Stimulated activated CD4-positive, alpha-beta T cell treated with anti-CD3 and anti-CD28 coated beads, Interleukin-15, amount 100 ng/mL, for 1 hour (primary cell): ENCODE measurements at places on chromosomes 12 and 14.

GRCh38 chr14:36952689-36953088 is 219.7 kb downstream of the SLC25A21 start:
- DNase-seq: no peak

- no peak for DNase-seq
Observed at GRCh38 chr12:92540782-92541423, 161.9 kb upstream of the PLEKHG7 start.

DNA sequence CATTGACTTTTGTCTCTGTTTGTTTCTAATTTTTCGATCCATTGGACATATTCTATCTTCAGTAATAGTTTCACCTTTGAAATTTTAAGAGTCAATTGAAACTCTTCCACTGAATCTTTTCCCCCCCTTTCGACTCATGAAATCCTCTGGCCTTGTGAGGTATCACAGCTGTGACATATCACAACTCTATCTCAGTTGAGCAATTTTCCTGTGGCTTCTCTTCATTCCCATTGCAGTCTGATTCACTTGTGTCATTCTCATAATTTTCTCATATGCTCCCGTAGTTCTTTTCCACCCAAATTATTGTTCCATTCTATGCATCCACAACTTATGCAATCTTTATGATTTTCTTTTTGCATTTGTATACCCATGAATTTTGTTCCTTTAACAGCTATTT is 261.6 kb downstream of the DACT1 start:
- DNase-seq: no peak

GRCh38 chr14:54562334-54562733 is 4.6 kb upstream of the SAMD4A start:
- no peak for DNase-seq

GRCh38 chr12:5171701-5172100 is 128.0 kb downstream of the KCNA5 start:
- no peak for DNase-seq

- no peak for DNase-seq
Observed at GRCh38 chr12:16789204-16789790, 183.3 kb upstream of the LMO3 start.

GRCh38 chr12:95318071-95318545 is 100.5 kb downstream of the VEZT start:
- no peak for DNase-seq

DNA sequence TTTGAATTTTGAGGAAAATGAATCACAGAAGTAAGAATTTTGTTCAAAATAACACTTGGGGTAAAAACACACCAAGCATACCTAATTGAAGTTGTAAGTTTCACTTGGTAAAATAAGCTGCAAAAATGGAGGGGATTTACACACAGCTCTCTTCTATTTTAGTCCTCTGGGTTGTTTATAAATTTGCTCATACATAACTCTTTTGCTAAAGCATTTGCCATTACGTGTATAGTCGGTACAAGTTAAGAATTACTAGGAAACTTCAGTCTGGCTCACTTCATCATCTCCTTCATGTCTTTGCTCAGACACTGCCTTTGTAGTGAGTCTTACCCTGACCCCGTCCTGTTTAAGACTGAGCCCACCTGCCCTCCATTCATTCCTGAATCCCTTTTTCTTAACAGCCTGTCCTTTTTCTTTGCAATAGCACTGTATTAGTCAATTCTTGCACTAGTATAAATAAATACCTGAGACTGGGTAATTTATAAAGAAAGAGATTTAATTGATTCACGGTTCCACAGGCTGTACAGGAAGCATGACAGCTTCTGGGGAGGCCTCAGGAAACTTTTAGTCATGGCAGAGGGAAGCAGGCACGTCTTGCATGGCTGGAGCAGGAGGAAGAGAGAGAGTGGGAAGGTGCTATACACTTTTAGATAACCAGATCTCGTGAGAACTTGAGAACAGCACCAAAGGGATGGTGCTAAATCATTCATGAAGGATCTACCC is 451.1 kb downstream of the PCNX1 start:
- no peak for DNase-seq

DNA sequence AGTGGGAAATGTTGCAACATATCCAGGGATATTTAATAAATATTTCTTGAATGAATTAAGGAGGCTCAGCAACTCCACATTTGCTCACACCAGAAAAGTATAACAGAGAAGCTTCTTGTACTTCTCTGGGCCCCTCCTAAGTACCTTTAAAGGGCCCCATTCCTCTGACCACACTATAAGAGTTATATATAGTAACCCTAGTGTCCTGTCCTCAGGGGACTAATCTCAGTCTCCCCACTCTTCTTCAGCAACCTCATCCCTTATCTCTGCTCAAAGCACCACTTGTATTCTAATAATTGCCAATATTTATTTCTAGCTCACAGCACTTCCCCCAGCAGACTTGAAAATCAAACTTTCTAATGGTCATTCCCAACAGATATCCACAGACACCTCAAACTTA is 237.1 kb downstream of the GXYLT1 start:
- no peak for DNase-seq

DNA sequence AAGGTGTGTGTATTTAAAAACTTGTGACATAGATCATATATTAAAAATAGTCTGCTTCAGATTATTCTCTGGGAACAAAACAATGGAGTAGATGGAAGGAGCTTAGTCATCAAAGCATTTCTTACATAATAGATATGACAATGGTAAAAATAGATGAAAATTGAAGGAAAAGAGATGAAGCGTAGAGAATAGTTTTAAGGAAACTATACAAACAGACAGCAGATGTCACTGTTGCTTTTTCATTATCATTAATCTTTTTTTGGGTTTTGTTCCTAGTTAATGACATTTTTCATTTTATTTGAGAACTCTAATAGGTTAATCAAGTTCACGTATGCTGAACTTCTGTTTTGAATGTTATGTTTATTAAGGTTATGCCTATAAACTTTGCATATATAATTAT is 149.2 kb upstream of the FBXO33 start:
- DNase-seq: no peak

DNA sequence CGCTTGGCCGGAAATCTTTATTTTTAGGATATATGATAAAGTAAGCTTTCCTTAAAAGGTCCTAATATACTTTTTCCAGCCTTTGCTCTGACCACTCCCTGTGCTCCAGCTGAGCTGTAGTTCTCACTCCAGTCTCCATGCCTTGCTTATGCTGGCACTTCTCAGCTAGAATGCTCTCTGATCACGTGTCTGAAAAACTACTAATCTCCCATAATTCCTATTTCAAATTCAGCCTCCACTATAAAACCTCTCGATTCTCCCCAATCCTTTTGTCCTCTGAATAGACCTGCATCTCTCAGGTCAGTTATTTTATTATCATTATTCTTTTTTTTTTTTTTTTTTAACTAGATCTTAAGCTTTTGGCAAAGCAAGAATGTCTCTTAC is 3.7 kb downstream of the BIN2 start:
- no peak for DNase-seq
